ENCODE measurements at places on chromosomes 2 and 18.

- DNase-seq: no peak
These were observed 31.7 kb downstream of the LRP2 start for GRCh38 chr2:169330555-169331198.

- no peak for DNase-seq
These were observed 414.6 kb downstream of the DLGAP1 start for GRCh38 chr18:4040391-4041092.

DNA sequence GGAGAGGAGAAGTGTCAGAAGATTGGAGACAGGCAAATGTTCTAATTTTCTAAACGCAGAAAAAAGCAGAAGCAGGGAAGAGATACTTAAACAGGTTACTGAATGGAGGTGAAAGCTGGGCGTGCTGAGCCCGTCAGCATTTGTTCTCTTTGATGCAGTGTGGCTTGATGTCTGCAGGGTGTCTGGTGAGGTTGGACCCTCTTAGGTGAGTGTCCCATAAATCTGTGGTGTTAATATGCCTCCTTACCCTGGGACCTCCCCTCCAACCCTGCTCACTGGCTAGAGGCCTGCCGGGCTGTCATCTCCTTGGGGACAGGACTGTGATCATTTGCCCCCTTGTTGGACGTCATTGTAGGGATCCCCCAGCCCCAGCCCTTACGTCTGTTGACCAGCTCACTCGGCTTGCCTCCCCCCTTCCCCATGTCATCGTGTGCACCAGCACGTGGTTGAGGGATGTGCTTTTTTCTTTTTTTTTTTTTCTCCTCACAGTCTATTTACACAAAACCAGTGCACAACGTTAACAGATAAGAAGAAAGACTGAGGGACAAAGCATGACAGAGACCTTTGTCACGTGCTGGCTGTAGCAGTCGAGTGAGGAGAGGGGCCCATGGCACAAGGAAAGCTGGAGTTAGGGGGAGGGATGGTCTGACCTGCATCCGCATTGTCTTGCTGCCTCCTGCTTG lies 56.4 kb downstream of the NCK2 start:
- no peak for DNase-seq

DNA sequence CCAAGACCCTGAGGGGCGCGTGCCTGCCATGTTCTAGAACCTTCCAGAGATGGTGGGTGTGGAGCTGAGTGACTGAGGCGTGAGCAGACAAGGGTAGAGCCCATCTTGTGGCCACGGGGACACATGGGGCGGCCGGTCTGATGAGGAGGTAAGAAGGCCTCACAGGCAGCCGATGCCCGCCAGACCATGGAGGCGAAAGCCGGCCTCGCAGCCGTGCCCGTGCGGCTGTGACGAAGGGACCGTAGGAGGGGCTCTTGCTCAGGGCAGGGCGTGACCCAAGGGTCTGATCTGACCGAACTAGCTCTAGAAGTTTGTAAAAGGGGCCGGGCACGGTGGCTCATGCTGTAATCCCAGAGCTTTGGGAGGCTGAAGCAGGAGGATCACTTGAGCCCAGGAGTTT lies 19.6 kb downstream of the D2HGDH start:
- DNase-seq: no peak

- no peak for DNase-seq
These were observed 202.8 kb upstream of the THUMPD2 start for GRCh38 chr2:39981883-39982311.

DNA sequence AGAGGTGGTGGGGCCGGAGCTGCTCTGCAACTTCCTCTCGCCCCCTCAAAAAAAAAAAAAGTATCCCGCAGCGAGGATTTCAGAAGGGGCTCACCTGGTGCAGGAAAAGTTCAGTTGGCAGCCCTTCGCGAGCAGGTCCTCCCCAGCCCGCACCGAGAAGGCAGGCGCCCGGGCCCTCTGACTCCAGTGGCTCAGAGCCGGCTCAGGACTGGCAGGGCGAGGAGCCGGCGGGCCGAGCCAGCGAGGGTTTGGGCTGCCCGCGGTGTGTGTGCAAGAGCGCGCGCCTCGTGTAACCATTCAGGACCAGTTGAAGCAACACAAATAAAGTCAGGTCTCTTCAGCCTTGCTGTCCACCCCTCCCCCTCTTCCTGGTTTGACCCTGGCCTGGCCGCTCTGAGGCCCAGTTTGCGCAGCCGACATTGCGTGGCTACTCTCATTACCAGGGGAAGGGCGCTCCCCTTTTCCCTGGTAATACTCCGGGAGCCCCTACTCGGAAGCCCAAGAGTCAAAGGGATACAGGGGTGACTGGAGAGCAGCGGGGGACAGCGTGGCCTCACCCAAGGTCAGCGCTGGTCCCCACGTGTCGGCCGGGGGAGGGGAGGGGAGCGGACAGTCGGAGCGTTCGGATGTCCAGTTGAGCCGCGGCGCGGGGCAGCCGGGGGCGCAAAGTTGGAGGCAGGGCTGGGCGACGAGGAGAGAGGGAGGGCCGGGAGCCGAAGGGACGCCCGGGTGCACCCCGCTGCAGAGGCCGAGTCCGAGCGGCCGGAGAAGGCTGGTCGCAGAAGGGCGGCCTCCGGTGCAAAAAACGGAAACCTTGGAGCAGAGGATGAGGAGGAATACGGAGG lies 12.3 kb downstream of the EN1 start:
- DNase-seq: no peak

GRCh38 chr18:76443519-76444445 lies 51.3 kb downstream of the ZNF516 start:
- no peak for DNase-seq

DNA sequence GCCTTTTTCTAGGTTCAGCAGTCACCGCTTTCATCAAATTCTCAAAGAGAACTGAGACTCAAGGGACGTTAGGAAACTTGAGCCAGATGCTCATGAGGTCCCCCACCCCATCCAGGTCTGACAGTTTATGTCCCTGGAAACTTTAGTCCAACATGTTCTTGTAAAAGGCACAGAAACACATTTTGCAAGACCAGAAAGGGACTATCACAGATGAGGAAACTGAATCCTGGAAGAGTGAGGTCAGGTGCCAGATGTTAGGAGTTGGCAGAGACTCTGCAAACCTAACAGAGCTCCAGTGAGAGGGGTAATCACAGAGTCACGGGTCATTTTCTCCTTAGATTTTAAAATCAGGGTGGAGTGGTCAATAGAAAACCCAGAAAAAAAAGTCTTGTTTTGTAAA lies 76.6 kb downstream of the RDH14 start:
- DNase-seq: no peak

DNA sequence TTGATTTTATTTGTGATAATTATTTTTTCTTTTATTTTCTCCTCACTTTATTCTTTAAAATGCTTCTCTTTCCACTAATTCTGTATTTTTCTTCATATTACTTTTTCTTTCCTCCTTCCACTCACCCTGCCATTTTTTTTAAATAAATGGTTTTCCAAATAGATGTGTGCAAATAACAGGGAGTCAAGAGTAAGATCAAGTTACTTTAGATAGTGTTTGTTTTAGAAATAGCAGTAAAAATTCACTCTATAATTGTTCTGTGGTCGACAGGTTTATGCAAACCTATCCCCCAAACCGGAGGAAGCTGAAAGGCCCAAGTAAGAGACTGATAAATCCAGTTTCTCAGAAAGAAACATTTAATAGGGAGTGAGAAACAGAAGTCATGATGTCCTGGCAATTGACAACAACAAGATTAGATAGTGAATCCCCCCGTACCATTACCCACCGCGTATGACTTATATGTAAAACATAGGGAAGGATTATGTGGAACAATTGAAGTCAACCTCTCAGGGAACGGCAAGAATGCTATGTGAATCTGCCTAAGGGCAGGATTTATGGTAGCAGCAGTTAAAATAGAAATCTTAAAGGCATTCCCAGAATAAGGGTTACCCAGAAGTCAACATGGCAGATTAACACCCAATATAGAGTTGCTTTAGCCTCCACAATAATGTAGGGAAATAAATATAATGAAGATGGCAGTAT lies 75.5 kb downstream of the KYNU start:
- DNase-seq: no peak

DNA sequence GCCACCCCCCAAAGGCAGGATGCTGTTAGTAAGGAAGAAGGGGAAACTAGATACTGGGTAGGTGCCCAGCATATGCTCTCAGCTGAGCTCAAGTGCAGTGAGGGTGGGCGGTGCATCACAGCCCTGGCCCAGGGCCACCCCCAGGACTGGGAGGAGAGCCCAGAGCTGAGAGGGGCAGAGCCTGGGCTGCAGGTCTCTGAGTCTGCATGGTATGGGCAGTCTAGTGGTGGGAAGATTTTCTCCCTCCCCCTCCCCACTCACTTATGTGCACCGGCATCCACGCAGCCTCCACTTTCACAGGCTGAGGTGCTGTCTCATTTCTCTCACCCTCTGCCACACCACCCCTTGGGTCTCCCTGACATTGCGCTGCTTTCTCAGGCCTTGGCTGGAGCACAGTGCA lies 48.5 kb upstream of the CAB39 start:
- no peak for DNase-seq

DNA sequence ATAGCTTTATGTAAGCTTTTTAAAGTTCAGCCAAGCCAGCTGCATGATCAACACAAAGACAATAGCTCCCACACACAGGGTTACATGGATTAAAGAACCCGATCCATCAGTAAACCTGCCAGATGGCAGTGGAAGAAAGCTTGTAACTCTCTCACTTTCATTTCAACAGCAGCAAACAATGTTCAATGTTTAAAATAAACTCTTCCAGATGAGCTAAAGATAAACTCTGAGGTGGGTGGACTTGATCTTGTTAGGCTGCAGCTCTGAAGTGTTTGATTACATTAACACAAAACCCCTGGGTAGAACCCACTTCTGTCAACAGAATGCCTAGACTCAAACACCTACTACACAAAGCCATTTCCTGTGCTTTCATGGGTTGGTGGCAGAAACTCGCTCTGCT lies 13.9 kb downstream of the RDH14 start:
- DNase-seq: no peak

GRCh38 chr18:6219116-6219717 lies 195.5 kb downstream of the L3MBTL4 start:
- no peak for DNase-seq

- DNase-seq: no peak
These were observed 33.5 kb downstream of the PNO1 start for GRCh38 chr2:68190991-68191731.

GRCh38 chr2:62941413-62941812 lies 109.2 kb upstream of the OTX1 start:
- DNase-seq: no peak

DNA sequence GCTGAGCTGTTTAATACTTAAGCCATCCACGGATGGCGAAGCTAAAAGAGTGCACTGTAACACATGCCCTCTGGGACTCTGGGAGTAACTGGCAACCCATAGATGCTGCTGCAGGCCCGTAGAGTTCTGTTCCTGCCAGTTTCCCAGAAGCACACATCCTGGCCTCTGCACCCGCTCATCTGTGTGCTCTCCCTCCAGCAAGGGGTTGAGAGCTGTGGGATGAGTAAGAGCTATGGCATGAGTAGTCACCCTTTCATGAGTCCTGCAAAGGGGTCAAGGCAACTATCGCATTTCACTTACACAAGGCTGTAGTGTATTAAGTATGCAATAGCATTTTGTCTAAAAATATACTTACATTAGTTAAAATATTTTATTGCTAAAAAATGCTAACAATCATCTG lies 1341.8 kb upstream of the NXPH2 start:
- no peak for DNase-seq

- no peak for DNase-seq
These were observed at the start of gene PIEZO2 for GRCh38 chr18:11149441-11150270. Gene PIEZO2, minus strand, starts transcription at chr18:11149569. Its CDS starts 981 bp downstream, at chr18:11148588.

- no peak for DNase-seq
These were observed 38.2 kb upstream of the CNGA3 start for GRCh38 chr2:98308068-98308467.

- DNase-seq: peak; percentile 94
These were observed 46.1 kb upstream of the PTMA start for GRCh38 chr2:231662028-231662810.

GRCh38 chr18:62937065-62937464 lies 221.7 kb downstream of the PHLPP1 start:
- no peak for DNase-seq

GRCh38 chr2:234536178-234536965 lies 39.5 kb upstream of the ARL4C start:
- DNase-seq: no peak
